Stimulated activated CD8-positive, alpha-beta memory T cell treated with anti-CD3 and anti-CD28 coated beads, Interleukin-7, amount 100 ng/mL, for 24 hours (primary cell): ENCODE measurements at places on chromosomes 4 and X.
A peak's percentile ranks its signal among the peaks of the same experiment; 100 is the strongest.

- DNase-seq: no peak
Measured at GRCh38 chr4:6598127-6598526, 23.1 kb downstream of the MAN2B2 start.

- DNase-seq: no peak
Measured at GRCh38 chr4:88136249-88136648, 22.2 kb downstream of the ABCG2 start.

DNA sequence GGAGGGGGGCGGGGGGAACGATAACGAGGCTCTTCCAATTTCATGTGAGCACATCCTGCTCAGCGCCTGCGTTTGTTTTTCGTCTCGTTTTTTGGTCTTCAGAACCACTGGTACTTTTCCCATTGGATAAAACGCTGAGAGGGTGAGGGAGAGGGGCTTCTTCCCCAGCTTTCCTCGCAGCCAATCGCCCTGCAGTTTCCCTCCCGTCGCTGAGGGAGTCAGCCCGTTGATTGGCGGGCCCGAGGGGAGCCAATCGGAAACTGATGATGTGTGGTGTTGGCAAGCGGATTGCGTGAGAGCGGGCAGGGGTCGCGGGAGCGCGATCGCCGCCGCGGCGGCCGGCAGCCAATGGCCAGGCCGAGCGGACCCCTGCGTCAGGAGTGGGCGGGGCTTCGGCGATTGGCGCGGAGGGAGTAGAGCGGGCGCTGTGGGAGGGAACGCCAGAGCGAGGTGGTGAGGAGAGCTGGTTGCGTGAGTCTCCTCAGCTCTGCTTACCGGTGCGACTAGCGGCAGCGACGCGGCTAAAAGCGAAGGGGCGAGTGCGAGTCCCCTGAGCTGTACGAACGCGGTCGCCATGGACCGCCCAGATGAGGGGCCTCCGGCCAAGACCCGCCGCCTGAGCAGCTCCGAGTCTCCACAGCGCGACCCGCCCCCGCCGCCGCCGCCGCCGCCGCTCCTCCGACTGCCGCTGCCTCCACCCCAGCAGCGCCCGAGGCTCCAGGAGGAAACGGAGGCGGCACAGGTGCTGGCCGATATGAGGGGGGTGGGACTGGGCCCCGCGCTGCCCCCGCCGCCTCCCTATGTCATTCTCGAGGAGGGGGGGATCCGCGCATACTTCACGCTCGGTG is at the start of gene TSPYL2:
Gene TSPYL2 (plus strand): TSS at position 443 of the 848 bp plus-strand sequence. CDS start 132 bp downstream, at position 575.
- peak; percentile 77 for DNase-seq

DNA sequence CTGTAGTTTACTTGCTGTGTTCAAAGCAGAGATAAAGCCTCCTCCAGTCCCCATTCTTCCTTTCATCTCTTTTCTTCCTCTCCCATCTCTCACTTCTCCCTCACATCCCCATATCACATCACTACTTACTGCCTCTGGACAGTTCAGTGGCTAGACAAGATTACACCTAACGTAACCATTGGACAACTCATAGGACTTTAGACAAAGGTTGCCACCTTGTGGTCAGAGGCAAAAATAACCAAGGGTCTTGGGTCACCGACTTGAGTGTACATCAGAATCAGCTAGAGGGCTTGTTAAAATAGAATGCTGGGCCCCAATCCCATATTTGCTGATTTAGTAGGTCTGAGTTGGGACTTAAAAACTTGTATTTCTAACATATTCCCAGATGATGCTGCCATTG is 109.3 kb upstream of the DGKK start:
- DNase-seq: no peak

GRCh38 chr4:164761241-164761640 is 7.3 kb downstream of the SMIM31 start:
- no peak for DNase-seq

- DNase-seq: no peak
Measured at GRCh38 chr4:140213116-140213515, 59.1 kb upstream of the MAML3 start.

- DNase-seq: no peak
Measured at GRCh38 chr4:20724915-20725314, 24.7 kb downstream of the PACRGL start.

GRCh38 chr4:25580633-25581467 is 74.8 kb upstream of the SLC34A2 start:
- DNase-seq: no peak

GRCh38 chr4:166482758-166483157 is 609.7 kb downstream of the TLL1 start:
- no peak for DNase-seq

- DNase-seq: no peak
Measured at GRCh38 chr4:69984030-69984443, 11.7 kb upstream of the STATH start.

GRCh38 chr4:13992975-13993520 is 365.5 kb upstream of the BOD1L1 start:
- no peak for DNase-seq

GRCh38 chr4:102783006-102783405 is 22.2 kb upstream of the MANBA start:
- DNase-seq: no peak

DNA sequence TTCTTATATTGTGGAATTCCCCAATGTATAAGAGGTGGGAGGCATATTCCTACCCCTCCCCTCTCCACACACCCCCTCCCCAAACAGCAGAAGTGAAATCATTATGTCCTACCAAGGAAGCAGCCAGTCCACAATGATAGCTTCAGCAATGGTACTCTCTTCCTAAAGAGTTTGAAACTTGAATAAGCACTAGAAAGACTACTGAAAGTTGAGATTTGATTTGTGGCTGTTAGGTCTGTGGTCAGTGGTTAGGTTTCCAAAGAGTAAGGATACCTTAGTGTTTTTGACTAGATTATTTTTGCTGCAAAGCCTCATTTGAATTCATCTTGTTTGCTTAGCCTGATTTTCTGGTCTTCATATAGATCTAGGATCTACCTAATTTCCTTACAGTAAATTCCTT is 242.2 kb downstream of the DKK2 start:
- DNase-seq: no peak

GRCh38 chr4:74364652-74365491 is at the start of gene EREG:
Gene EREG, plus strand, starts transcription at chr4:74365145. Its CDS starts 164 bp downstream, at chr4:74365309.
- no peak for DNase-seq

DNA sequence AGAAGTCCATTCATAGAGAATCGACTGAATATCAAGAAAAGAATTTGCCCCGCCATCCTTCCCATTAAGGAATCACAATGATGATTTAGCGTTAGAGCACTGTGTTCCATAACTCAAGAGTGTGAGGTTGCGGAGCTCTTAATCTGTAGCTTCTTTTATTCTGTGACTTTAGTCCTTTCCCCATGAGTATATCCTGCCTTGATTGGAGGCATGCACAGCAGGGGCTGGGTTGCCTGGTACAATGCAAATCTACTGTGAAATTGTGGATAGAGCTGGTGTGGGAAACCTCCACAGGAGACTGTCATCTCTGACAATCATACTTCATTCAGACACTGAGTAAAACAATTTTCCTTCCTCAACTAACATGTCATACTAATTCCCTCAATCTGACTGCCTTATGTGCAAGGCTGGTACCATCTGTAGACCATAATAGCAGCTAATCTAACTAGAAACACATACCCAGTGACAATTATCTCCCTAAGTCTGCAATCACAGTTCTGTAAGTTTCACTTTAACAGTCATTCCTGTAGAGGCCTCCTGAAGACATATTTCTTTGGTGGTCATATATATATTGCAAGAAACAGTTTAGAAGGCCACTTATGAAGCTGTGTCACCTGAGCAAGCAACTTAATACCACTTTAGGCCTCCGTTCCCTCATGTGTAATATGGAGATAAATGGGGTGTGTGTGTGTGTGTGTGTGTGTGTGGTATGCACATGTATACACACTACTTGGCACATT is 355.2 kb upstream of the FAM241A start:
- DNase-seq: no peak
